Spinal cord (tissue), 10 donors: ENCODE measurements at places on chromosomes 3 and 15. TPM values are rescaled to one million over a fixed set of nuclear protein-coding genes. Genes with fewer than 3 reads are reported as not detected.

Gene SCAANT1
- not detected for total RNA-seq

Gene TRPC1
- total RNA-seq, result 73.5 TPM

Gene RHCG
- total RNA-seq, result 0.79 TPM

Gene GOLGA6A
- 0.59 TPM for total RNA-seq

Gene AMOTL2
- 82.9 TPM for total RNA-seq

Gene HGD
- not detected for total RNA-seq

Gene DAZL
- 0.06 TPM for total RNA-seq

Gene MOBP
- 125 TPM for total RNA-seq

Gene ALS2CL
- 5.9 TPM for total RNA-seq
